Dorsolateral prefrontal cortex (tissue), 122 donors: ENCODE measurements at places on chromosomes 3 and 15. TPM values are rescaled to one million over a fixed set of nuclear protein-coding genes. Genes with fewer than 3 reads are reported as not detected.

The CEP19 gene
- 8.7 TPM for total RNA-seq

DNA sequence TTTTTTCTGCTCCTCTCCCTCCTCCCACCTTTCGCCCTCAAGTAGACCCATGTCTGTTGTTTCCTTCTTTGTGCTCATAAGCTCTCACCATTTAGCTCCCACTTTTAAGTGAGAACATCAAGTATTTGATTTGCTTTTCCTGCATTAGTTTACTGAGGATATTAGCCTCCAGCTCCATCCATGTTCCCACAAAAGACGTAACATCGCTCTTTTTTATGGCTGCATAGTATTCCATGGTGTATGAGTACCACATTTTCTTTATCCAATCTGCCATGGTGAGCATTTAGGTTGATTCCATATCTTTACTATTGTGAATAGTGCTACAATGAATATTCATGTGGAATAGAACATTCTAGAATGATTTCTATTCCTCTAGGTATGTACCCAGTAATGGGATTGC is 178.6 kb downstream of the RYR3 start:
- no peak for DNase-seq

The CHRNA7 gene
- total RNA-seq: 13.8 TPM

DNA sequence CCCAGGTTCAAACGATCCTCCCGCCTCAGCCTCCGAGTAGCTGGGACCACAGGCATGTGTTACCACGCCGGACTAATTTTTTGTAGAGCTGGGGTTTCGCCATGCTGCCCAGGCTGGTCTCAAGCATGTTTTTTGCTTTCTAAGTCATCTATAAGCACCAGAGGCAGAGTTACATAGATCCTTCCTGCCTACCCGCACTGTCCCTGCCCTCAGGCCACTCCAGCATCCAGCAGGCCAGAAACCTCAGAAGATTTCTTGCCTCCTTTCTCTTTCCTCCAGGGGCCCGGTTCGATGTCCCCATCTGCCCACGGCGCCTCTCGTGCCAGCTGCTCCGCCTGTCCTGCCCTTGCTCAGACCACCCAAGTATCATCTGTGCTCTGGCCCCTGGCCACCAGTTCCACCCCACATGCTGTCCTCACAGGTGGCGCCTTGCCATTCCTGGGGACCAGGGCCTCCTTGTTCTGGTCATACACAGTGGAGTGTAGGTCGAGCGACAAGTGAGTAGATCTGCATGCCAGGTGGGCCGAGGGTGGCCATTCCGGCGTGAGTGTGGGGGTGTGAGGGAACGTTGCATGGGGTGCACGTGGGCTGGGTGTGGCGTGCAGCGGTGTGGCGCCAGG is 27.3 kb downstream of the KLHDC8B start:
- no peak for DNase-seq

GRCh38 chr15:28169366-28169765 is 70.3 kb upstream of the OCA2 start:
- DNase-seq: no peak

The RARB gene
- total RNA-seq: 15.8 TPM

The SELENOS gene
- total RNA-seq: 23.4 TPM

DNA sequence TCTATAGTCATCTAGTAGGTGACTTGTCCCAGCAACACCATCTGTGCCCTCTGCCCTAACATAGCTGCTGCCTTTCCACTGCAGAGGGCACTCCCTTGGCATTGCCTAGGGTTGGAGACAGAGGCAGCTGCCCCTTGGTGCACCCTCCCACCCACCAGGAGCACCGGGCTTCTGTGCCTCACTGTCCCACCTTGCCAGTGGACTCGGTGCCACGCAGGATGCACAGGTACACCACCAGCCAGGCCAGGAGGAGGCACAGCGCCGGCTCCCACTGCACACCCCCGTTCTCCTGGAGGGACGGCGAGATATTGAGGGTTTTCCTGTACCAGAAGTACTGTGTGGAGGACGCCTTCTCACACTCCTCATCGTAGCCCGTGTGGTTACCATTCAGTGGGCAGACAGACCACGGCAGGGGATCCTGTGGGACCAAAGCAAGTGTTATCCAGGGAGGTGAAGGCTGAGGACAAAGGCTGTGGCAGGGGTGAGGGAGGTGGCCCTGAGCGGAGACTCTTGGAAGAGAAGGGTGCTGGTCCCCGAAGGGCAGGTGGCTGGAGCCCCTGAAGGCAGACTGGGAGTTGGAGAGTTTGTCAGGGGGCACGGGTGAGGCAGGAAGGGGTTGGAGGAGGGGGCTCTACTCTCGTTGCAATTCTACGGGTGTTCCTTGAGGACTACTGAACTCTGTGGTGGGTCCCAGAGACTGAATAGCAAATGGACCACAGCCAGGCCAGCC is 20.6 kb downstream of the SLC6A20 start:
- DNase-seq: no peak

The HTR3E gene
- not detected for total RNA-seq

- DNase-seq: no peak
Measured at GRCh38 chr15:50764461-50765194, 878 bp downstream of the SPPL2A start.

- no peak for DNase-seq
Measured at GRCh38 chr3:53957831-53958230, 66.2 kb upstream of the SELENOK start.

DNA sequence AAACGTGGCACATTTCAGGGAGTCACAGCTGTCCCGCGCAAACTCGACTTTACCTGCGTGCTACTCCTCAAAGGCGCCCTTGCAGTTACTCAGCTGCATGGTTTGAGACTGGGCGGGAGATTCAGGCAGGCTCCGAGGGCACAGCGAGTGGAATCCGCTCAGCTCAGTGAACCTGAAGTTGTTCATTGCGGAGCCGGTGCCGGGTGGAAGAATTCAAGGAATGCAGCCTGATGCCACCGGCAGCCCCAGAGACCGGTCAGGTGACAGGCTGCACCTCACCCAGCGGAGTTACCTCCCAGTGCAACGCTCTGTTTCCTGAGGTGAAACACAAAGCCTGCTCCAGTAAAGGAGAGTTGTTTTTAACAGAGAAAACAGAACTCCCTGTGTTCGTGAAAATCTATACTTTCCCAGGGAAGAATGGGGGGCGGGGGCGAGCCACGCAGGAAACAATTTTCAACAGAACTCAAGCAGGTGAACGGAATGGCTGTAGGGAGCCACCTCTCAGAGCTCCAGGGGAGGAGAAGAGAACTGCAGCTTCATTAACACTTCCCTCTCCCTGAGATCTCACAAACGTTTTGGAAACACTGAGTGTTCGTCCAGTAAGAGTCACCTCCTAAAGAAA is 3.8 kb downstream of the VEPH1 start:
- no peak for DNase-seq

GRCh38 chr15:91182101-91182500 is 82.0 kb downstream of the SV2B start:
- DNase-seq: no peak

The NLGN1 gene
- 55.7 TPM for total RNA-seq

- no peak for DNase-seq
Measured at GRCh38 chr15:90838139-90838538, 30.2 kb upstream of the FURIN start.

DNA sequence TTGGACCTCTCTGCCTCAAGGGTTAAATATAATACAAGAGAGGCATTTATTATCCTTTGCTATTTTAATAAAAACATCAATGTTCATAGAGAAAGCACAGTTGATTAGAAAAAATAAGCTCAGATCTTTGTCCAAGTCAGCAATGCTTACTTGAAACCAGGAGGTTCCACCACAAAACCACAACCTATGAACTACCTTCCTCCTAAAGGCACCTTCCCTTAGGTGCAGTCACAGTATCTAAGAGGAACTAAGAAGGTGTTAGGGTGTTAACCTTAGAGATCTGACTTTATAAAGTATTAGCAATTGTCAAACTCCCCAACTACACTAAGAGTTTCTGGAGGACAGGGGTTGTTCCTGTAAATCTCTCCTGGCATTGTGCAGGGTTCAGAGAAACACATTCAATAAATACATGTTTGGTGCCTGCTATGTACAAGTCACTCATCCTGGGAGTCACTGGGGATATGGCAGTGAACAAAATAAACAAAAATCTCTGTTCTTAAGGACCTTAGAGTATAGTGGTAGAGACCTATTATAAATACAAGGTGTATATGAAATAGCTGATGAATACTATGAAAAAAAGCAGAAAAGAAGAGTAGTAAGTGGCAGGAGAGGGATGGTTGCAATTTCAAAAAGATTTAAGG is 208.6 kb downstream of the NFKBIZ start:
- DNase-seq: no peak

The CHL1 gene
- total RNA-seq: 246 TPM

The MUC13 gene
- total RNA-seq: not detected

DNA sequence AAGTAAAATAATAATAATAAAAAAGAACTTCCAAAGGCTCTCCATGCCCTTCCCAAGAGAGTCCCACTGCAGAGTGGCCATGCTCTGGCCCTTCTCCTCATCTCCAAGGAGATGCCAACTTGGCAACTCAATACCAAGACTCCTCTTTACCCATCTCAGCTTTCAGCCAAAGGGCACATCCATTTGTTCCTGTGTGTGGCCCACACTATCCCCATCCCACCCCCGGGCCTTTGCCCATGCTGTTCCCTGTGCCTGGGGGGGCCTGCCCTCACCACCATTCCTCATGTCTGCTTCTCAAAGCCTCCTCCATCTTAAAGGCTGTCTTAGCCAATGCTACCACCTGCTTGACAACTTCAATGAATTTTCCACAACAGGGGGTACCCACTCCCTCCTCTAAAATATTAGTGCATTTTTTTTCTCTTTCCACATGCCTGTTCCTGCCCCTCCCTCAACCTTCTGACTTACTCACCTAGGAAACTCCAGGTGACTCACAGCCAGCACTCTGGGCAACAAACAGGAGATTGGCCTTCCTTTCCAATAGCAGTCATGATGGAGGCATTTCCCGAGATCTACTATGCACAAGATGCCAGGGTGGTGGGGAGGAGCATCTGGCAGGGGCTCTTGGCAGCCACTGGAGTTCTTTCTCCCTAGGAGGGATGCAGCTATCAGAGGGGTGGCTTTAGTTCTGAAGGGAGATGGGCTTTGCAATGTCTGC is 109.4 kb upstream of the SMAD3 start:
- no peak for DNase-seq

The NUP210 gene
- 15.3 TPM for total RNA-seq
